ENCODE measurements at places on chromosomes 2 and 18.
A peak's percentile ranks its signal among the peaks of the same experiment; 100 is the strongest.

DNA sequence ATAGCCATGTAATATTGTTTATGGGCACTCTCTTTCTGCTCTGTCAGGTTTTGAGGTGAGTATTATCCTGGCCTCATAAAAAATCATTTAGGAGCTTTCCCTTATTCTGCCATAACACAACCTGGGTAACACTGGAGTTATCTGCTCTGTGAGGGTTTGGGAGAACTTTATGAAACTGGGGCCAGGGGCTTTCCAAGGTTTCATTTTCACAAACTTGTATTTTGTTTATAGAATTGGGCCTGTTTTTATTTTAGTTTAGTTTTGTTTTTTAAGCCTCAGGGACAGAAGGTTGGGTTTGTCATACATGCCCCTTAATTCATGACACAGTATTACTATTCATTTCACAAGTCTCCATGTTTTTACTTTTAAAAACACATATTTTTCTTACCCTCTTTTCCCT is 83.5 kb downstream of the IRS1 start:
- no peak for DNase-seq

GRCh38 chr2:233165895-233166661 is 85.4 kb upstream of the ATG16L1 start:
- DNase-seq = peak; percentile 30

GRCh38 chr2:6769346-6769745 is 96.4 kb downstream of the CMPK2 start:
- DNase-seq = no peak

DNA sequence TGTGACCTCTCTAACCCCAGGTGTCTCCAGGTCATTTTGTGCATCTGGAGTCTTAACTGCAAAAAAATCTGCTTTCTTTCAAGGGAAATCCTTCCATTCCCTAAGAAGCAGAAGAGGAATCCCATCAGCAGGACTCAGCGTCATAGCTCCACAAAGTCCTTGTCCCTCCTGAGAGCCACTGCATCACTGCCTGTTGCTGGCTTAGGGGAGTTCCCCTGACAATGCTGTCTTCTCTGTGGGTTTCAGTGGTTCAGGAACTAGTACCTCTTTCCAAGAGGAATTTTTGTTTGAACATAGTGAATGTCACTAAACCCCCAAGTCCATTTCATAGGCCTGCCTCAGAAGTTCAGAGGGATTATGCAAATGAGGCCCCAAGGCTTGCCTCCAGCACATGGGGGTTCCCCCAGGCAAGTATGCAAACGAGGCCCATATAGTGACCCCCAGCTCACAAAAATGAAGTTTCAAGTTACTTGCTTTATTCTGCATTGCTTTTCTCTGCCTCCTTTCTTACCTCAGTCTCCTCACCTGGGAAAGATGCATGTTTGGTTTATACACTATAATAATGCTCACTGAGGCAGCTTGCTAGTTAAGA is 513.9 kb upstream of the MEX3C start:
- DNase-seq = no peak

DNA sequence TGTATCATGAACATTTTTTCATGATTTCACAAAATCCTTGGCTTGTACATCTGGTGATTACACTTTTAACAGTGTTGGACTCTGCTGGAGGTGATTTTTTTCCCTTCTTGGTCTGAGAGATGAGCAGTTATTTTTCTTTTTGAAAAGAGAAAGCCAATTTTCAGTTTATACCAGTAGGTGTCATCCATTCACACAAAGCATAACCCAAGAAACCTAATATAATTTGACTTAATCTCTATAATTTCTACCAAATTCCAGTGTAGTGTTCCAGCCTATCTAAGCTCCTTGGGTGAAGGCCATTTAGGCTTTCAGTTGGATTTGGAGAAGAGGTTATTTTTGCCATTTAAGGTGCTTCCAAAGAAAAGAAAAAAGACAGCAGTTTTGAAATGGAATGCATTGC is 7.7 kb upstream of the ICOS start:
- peak; percentile 21 for DNase-seq

GRCh38 chr2:231364061-231364460 is 31.4 kb upstream of the B3GNT7 start:
- no peak for DNase-seq

GRCh38 chr2:144521686-144522085 is 1.8 kb upstream of the ZEB2 start:
- DNase-seq = no peak

DNA sequence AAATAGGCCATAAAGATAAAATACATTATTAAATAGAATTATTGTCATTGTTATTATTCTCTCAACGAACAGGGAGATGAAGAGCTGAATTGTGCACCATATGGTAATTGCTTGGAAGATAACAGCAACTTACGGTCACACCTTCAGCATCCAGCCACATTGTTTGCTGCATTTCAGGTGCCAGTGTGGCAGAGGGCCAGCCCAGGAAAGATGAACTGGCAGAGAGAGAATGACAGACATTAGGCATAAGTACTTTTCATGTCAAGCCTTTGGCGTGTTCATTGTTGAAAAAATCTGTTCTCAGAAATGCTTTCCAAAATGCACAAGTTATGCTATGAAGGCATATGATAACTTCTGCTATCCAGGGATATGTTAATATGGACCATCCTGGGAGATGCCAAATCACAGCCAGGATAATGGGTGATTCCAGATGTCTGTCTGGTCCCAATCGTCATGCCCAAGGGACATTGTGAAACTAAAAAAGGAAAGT is 748.6 kb upstream of the PIK3C3 start:
- no peak for DNase-seq

DNA sequence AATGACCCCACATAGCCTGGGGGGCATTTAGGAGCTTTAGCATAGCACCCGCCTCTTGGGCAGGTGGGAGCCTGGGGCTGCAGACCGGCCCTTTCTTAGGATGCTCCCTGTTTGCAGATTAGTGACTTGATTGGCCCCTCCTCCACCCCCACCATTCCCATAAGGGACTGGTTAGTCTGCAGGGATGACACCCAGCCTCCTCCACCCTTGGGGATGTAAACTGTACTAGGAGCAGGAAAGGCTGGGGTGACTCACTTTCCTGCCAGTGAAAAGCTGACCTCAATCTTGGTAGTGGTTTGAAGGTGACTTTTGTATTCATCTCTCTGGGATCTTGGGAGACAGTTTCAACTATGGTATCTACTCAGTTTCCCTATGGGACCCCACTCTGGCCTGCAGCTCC is 24.2 kb downstream of the CTIF start:
- DNase-seq = peak; percentile 79

GRCh38 chr2:107007927-107008326 is 122.0 kb upstream of the ST6GAL2 start:
- no peak for DNase-seq

GRCh38 chr2:121080013-121080772 is 204.8 kb downstream of the TFCP2L1 start:
- DNase-seq = peak; percentile 60

DNA sequence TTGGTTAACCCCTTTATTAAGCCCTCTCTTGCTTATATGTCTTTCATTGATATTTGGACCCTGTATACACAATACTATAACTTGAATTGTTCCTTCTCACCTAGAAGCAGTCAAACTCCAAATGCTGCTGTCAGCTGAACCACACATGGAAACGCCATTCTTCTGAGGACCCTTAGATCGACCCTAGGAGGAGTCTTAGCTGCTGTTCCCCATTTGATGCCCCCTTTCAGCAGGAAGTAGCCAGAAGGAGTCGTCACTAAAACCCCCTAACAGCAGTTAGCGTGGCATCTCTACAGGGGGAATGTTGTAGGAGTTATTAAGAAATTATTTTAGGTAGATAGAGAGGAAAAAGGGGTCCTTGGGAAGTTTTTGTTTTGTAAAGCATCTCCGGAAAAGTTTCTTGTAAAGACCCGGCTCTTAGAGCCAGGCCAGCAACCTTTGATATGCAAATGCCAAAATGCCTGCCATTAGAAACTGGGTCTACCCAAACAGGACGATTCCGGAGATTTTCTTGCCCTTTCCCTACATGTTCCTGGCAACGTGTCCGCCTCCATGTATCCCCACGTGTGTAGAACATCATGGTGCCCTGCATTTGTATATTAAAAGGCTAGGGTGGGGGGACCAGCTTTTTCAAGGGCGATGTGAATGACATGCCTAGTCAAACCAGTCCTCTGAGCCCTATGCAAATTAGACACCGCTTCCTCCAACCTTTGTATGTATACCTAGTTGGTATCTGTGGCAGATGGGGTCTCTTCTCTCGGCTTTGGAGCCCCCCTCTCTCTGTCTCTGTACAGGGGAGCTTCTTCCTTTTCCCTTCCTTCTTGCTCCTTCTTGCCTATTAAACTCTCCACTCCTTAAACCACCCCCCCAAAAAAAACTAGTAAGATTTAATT is 638.4 kb upstream of the POU3F3 start:
- no peak for DNase-seq

GRCh38 chr18:76973520-76974266 is 151.3 kb downstream of the ZNF236 start:
- DNase-seq = no peak

- no peak for DNase-seq
Measured at GRCh38 chr2:72347081-72347480, 199.4 kb upstream of the CYP26B1 start.

DNA sequence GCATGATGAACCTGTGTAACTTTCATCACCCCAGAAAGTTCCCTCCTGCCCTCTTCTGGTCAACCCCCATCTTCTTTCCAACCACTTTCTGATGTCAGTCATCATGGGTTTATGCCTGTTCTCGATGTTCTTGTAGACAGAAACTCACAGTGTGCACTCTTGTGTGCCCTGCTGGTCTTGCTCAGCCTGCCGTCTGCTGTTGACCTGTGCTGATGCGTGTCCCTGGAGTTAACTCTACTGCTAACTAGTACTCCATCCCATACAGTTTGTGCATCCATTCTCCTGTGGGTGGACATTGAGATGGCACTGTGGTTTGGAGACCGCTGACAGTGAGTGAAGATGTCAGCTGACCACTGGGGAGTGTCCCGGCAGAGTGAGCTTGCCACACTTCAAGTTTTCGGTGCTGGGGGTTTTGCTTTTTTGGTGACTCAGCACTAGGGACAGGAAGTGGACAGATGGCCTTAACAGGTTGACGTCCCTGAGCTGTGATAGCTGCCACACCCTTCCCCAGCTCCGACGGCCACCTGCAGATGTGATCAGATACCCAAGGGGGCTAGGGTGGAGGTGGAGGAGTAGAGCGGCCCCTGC is 14.8 kb downstream of the KLHL29 start:
- no peak for DNase-seq

DNA sequence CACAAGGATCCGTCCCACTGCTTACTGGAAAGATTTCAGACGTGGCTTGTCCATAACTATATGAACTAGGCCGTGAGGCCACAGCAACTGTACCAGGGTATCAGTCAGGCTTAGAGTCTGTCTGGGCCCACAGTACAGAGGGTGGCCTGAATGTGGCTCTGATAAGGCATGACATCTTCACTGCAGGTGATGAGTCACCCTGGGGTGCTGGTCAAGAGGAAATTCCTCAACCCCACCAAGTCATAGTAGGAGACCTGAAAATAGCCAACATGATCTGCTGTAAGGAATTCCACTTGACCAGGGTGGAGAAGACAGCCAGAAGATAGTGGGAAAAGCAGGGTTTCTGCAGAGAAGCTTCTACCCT is 107.7 kb downstream of the INHBB start:
- peak; percentile 29 for DNase-seq

DNA sequence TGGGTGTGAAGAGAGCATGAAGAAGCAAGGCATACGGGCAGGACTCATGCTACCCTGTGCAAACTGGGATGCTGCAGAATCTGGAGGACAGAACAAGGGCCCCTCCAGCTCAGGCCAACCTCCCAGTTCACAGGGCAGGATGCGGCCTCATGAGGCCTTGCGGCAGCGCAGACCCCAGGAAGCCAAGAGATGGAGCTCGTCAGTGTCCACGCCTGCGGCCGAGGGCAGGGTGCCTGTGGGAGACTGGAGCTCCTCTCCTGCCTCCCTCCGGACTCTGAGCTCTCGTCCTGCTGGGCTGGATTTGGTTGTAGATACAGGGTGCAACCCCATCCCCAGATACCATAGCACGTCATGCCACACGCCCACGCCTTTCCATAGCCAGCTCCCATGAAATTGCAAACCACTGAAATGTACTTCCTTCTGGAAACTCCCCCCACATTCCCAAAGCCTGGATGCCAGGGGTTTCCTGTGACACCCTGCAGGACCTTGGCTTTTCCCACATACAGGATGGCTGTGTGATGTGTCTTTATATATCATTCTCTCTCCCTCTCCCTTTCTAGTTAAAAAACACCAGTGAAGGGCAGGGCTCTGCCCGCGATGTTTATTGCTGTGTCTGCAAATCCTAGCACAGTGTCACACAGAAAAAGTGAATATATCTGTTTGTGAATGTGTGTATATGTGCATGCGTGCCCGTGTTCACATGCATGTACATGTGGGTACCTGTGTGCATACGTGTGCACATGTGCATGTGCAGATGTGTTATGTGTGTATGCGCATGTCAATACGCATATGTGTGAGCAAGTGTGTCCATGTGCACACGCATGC is 12.3 kb upstream of the SNTG2 start:
- peak; percentile 84 for DNase-seq

DNA sequence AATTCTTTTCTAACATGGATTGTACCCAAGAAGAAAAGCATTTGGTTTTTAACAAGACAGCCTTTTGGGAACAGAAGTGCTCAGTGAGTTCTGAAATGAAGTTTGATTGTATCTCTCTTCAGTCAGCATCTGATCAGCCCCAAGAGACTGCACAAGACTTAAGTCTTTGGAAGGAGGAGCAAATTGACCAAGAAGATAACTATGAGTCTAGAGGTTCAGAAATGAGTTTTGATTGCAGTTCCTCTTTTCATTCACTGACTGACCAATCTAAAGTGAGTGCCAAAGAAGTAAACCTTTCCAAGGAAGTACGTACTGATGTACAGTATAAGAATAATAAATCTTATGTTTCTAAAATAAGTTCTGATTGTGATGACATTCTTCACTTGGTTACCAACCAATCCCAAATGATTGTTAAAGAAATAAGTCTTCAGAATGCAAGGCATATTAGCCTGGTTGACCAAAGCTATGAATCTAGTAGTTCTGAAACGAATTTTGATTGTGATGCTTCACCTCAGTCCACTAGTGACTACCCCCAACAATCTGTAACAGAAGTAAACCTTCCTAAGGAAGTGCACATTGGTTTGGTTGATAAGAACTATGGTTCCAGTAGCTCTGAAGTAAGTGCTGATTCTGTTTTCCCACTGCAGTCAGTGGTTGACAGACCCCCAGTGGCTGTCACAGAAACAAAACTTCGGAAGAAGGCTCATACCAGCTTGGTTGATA is 31.2 kb downstream of the ZDBF2 start:
- DNase-seq = no peak

DNA sequence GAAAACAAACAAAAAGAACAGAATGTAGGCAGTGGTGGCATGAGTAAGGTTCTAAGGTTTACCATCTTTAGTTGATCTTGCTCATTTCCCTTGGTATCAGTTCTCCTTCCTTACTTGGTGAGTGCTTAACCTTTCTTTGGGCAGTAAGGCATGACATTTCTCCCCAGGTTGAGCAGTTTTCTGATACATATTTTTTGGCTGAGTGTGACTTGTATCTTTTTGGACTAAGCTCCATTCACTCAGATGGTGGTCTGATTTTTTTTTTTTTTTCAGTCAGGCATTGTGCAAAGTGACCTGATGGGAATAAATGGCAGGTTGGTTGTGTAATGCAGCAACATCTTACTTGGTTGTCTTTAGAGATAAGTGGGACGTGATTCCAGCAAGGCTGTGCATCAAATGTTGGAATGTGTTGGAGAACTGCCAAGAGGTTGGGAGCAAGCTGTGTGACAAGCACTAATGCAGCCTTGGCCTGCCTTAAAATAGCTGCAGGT is 15.1 kb downstream of the SPTBN1 start:
- peak; percentile 92 for DNase-seq

All from fibroblast of skin of scalp (primary cell).